CD4-positive, alpha-beta memory T cell (primary cell): ENCODE measurements at places on chromosomes 5 and 9. TPM values are rescaled to one million over a fixed set of nuclear protein-coding genes. Genes with fewer than 3 reads are reported as not detected.

The PCDHGB6 gene
- polyA plus RNA-seq = not detected

The PRPF4 gene
- 25.7 TPM for polyA plus RNA-seq

The UAP1L1 gene
- 2.9 TPM for polyA plus RNA-seq

The ZNF483 gene
- 7.9 TPM for polyA plus RNA-seq

The HAVCR2 gene
- polyA plus RNA-seq = 4.9 TPM

The ANGPTL2 gene
- not detected for polyA plus RNA-seq

The PTGES gene
- not detected for polyA plus RNA-seq

The SPATA6L gene
- polyA plus RNA-seq = not detected

The TIMD4 gene
- polyA plus RNA-seq = 0.54 TPM

The FBP1 gene
- polyA plus RNA-seq = 3.5 TPM

The ROR2 gene
- 0.31 TPM for polyA plus RNA-seq

The C5orf58 gene
- polyA plus RNA-seq = 2.4 TPM

The EMB gene
- polyA plus RNA-seq = 275 TPM
